ENCODE measurements at places on chromosomes 11 and 22. TPM values are rescaled to one million over a fixed set of nuclear protein-coding genes. Genes with fewer than 3 reads are reported as not detected.

DNA sequence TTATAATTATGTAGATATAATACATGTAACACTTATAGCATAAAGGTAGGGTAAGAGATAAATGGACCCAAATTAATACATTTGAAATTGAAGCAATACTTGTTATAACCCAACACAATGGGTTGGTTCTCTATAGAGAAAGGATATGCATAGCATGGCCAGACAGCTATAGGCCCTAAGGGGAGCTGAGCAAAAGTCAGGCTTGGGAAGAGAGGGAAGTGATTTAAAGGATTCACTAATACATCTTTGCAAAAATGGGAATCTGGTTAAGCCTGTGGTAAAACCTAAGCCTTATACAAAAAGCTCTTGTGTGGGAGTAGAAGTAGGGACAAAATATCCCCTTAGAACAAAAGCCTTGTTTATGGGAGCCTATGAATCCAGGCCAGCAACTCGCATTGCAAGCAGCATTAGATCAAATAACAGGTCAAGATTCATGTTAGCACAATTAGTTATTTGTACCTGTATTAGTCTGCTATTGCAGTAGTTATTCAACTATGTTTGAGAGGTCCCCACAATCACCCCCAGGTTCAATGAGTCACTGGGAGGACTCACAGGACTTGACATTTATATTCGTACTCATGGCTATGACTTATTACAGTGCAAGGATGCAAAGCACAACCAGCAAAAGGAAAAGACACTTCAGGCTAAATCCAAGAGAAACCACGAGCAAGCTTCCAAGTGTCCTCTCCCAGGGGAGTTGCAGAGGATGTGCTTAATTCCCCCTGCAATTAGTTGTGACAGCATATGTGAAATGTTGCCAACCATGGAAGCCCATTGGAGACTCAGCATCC, 144.7 kb upstream of the LMO1 start:
- DNase-seq, result no peak

- DNase-seq, result no peak
Observed at GRCh38 chr11:70504246-70505020, 106.1 kb downstream of the CTTN start.

- no peak for DNase-seq
Observed at GRCh38 chr11:91791171-91791468, 433.5 kb upstream of the FAT3 start.

DNA sequence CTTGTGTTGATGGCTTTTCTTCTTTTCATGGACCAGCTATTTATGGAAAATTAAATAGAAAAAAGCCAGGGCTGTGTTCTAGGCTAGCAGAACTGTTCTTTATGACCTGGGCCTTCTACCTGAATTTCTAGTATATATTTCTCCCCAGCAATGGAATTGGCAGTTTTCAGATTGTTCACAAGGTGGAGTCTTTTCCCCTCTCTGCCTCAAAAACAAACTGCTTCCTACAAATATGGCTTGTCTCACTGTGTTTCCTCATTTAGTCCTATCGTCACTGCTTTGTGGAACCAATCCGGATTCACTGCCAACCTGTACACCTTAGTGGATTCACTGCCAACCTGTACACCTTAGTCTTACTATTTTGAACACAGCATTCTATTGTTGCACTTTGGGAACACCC, 5.0 kb upstream of the APOL5 start:
- DNase-seq, result no peak

DNA sequence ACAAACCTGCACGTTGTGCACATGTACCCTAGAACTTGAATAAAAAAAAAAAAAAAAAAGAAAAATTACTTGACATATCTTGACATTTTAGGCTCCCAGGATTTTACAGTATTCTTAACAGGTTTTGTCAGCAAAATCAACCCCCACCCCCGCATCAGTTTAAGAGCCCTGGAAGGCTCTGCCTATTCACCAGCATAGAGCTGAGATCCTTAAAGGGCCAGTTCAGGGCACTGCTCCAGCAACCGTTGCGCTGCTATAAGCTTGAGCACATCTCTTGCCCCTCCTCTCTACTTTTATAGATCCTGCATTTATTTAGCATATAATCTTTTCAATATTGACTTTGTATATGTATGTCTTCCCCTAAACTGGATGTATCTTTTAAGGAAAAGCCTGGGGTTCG, 697 bp upstream of the PAFAH1B2 start:
- peak; percentile 69 for DNase-seq

DNA sequence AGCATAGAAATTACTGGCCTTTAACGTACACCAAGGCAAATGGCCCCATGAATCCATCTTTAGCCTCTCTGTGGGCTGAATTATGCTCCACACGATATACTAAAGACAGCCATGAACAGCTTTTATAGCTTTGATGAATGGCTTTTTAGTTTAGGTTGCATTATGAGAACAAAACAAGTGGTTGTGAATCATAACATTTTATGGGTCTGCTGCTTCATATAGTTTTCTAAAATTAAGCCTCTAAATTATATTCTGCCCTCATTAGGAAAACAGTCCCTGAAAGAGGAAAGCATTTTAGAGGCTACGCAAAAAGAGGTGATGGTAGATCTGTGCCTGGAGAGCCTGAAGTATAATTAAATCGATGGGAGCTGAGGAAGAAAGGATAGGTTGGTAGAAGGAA, 221.3 kb downstream of the CADM1 start:
- no peak for DNase-seq

The CCDC87 gene
- 0.22 TPM for total RNA-seq

The ALDH3B1 gene
- total RNA-seq, result 46.7 TPM

- DNase-seq, result no peak
Observed at GRCh38 chr22:21702700-21703683, 32.6 kb downstream of the YPEL1 start.

DNA sequence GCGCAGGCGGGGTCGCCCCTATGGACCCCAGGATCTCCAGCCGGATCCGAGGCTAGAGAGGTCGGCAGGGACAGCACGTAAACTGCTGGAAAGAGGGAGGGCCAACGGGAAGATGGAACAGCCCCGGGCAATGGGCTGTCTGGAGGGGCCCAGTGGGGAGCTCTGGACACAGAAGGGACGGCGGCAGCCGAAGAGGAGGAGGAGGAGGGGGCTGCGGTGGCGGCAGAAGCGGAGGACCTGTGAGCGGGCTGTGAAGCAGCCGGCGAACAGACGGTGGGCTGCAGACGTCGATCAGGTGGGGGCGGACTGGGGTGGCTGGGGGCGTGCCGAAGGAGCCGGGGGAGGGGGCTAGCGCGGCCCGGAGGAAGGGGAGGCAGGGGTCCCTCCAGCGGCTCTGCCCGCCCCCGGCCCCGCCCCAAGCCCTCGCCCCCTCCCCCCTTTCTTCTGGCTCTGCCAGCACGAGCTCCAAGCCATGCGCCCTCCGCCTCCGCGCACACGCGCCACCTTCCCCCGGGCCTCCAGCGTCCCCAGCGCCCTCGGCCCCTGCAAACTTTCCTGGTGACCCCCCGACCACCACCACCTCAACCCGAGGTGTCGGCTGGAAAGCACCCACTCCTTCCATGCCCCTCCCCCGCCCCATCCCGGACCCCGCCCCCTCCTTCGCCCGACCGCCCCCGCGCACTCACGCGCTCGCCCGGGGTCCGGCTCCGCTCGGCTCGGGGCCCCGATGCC, 432 bp downstream of the TNKS1BP1 start:
- peak; percentile 78 for DNase-seq

- DNase-seq, result no peak
Observed at GRCh38 chr11:70804139-70804837, 406.0 kb downstream of the CTTN start.

The TMEM45B gene
- 0.53 TPM for total RNA-seq

GRCh38 chr11:115173136-115173535, 331.1 kb downstream of the CADM1 start:
- DNase-seq, result no peak

GRCh38 chr11:19472679-19473078, 231.9 kb upstream of the E2F8 start:
- DNase-seq, result no peak

DNA sequence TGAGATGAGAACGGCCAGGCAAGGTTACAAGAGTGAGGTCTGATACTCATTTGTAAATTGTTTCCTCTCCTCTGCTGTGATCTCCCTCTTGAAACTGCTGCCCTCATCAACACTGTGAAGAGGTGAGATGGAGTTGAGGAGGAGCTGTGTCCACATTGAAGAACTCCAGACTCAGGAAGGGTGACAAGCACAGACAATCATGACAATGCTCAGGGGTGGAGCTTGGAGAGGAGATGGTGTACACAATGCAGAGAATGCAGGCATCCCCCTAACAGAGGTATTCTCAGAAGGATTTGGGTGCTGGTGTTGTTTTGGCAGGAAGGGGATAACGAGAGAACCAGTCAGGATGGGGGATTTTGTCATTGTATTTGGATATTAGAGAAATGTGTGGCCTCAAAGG, 21.5 kb upstream of the MMP7 start:
- DNase-seq, result no peak

DNA sequence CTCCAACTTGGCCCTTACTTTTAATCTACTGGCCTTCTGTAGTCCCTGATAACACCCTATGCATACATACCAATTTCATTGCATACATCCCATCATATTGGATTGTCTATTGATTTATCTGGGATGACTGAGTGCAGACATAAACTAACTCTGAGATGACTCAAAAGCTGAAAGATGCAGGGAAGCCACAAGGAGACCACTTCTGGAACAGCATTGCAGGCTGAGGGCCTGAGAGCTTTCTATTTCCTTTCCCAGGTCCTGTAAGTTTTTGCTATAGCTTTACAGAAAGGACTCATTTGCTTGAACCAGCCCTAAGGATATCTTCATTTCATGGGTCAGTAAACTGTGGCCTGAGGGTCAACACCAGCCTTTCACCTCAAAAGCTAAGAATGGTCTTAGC, 15.1 kb upstream of the SPON1 start:
- DNase-seq, result no peak

DNA sequence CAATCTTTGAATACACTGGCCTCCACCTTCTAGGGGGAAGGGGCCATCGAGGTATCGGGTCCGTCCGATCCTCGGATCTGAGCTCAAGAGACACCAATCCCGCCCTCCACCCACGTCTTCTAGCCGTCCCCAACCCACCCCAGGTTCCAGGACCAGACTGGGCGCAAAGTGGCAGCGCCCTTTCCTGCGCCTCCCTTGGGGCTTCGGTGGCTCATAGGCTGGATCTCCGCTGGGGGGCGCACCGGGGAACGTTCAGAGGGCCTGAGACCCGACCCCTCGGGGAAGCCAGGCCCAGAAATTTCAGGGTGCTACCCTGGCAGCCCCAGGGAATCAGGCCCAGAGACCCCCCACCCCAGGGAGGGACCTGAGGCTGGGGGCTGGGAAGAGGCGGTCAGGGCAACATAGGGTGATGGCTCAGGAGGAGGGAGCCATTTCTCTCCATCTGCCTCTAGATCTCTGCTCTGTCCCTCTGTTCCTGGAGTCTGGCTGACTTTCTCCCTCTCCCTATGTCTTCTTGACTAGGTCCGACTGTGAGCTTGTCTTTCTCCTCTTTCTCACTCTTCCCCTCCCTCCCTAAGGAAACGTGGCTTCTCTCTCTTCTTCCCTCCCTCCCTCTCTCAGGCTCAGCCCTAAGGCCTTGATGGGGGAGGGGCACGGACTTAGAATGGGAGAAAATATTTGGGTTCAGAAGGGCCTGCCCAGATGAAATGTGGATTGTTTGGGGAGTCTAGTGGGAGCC, 1.1 kb downstream of the CREB3L1 start:
- DNase-seq, result peak; percentile 79

- no peak for DNase-seq
Observed at GRCh38 chr22:28329186-28330073, 350.2 kb downstream of the TTC28 start.

DNA sequence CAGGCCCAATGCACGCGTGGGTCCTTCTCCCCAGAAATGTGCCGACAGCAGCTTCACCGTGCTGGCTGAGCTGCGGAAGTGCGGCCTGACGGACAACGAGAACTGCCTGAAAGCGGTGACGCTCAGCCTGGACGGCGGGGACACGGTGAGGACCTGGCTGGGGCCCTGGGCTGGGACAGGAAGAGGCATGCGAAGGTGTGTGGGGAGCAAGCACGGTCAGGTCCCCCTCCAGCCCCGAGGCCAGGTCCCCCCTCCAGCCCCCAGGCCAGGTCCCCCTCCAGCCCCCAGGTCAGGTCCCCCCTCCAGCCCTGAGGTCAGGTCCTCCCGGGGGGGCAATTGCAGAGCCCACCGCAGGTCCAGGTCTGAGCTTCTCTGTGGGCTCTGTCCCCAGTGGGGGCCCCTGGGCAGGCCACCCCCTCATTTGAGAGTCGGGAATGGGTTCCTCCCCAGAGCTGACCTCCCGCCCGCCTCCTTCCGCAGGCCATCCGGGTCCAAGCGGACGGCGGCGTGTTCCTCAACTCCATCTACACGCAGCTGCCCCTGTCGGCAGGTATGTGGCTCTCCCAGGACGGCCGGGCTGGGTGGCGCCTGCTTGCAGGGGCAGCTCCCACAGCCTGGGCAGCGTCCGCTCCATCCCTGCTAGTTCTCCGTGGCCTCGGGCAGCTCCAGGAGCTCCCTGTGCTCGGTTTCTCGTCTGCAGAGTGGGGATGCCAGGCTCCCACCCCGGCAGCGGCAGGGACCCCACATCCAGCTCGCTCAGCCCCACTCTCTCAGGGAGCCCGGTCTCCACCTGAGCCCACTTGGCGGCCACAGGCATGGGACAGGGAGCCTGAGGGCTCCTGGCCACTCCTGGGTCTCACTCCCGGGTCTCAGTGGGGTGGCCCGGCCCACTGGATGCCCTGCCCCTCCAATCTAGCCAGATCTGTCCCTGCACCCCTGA, 7.9 kb downstream of the MUC5B start:
- peak; percentile 46 for DNase-seq

The PARVG gene
- total RNA-seq, result 16.7 TPM

GRCh38 chr22:44996120-44996519, 13.7 kb downstream of the PHF21B start:
- DNase-seq, result no peak

DNA sequence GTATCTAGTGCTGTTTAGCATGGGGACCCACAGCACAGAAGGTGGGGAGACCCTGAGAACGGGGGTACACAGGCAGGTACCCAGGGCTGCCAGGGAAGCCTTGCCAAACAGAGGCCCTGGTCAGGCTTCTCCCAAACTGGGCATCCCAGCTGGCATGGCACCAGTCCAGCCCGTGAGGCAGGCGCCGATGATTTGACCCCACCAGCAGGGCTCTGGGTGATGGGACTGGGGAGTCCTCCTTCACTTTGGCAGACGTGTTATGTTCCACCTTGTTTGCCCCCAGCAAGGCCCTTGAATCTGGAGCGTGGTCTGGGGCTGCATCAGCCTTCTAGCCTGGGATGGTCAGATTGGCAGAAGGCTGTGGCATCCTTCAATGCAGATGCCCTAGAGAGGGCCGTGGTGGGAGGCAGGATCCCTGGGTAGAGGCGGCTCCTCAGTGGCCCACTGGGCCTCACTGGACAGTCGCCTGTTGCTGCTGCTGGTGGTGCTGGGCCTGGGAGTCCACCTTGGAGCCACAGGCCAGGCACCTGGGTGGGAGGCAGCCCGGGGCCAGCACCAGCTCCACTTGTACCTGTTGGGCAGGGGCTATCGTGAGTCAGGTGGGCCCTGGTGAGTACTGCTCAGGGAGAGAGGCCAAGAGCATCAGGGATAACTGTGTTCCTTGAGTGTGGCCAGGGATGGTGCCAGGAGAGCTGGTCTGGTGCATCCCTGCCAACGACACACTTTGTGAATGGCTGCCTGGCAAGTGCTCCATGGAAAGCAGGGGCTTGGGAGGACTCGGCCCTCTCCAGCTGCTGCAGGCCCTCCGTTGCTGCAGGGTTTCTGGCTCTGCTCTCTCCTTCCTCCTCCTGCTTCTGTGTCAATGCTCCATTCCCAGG, 3.3 kb downstream of the ADORA2A start:
- DNase-seq, result peak; percentile 56
